ENCODE measurements at places on chromosomes 7 and 10.

GRCh38 chr7:113175525-113176104 is 57.3 kb upstream of the SMIM30 start:
- no peak for DNase-seq

- DNase-seq, result no peak
These were observed 66.8 kb downstream of the UPF2 start for GRCh38 chr10:11975795-11976194.

- DNase-seq, result no peak
These were observed 1.5 kb upstream of the INSIG1 start for GRCh38 chr7:155296006-155296787.

- DNase-seq, result no peak
These were observed 262.0 kb downstream of the ADRA2A start for GRCh38 chr10:111338805-111339204.

DNA sequence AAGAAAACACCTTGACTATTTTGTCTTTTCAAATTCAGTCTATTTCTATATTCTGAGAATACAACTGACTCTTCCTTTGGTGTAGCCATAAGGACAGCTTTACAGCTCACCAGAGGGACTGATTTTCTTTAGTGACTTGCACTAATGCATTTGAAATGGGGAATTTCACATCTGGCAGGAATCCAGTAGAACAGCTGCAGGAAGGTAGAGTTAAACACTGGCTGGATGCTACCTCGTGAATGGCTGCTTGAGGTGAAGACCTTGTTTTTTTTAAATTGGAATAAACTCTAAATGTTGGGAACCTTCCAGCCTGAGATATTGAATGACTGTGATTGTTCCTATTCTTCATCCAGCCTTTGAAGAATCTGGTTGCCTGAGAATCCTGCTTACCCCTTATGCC is 139.5 kb upstream of the STK17A start:
- no peak for DNase-seq

DNA sequence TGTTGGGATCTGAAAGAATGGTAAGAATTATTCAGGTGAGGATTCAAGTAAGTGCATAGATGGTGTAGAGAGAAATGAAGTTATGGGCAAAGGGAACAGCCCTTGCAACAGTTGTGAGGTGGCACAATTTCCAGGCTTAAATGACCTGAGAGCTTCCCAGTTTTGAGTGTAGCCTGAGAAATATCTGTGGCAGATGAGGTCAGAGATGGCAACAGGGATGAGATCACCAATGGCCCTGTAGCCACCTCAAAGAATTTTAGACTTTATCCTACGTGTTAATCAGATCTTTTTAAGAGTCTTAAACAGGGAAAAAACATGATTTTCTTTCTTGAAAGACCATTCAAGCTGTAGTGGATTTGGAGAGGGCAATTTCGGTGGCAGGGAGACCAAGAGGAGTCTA is 1.9 kb upstream of the NRF1 start:
- DNase-seq, result no peak

- DNase-seq, result no peak
These were observed 47.8 kb upstream of the FIGNL1 start for GRCh38 chr7:50497968-50498367.

DNA sequence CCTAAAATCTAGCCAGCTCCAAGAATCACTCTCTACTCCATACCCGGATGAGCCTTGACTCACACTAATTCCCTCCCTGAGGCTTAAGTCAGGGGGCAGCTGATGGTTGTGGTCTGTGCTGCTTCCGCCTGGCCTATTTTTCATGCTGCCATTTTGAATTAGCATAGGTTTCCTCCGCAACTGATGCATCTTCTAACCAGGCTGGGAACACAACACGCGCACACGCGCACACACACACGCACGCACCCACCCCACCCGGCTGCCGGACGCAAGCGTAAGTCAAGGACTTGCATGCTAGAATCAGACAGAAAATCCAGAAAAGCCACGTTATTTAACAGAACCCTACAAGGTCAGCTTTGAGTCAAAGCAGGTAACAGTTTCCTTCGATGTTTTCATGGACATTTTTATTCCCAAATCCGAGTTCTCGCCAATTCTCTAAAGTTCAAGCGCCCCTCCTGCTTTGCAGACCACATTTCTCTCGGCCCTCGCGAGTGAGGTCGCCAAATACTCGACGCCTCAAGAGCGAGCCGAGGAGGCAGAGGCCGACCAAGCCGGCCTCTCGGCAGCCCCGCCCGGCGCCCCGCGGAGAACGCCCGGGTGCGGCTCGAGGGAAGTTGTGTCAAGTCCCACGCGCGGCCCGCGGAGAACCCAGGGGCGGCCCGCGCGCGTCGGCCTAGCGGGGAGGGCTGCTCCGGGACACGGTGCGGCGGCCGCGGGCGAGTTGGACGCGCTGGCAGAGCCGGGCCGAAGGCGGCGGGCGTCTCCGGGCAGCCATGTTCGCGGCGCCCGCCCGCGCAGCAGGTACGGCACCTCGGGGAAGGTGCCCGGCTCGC is 961 bp downstream of the SCRN1 start:
- DNase-seq, result no peak

DNA sequence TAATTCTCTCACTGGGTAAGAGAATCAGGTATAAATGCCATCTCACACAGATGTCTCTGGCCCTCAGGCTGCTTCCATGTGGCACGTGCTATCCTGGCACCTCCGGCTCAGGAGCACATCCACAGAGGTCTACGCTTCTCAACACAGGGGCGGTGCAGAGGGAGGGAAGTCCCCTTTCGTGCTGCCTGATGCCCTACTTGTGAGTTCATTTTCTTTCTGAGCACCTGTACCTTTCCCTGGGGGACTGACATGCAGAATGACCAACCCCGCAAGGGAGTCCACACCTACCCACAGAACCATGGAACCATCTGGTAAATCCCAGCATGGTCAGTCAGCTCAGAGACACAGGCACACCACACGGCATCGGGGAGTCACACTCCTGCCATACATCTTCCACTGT is 99.0 kb upstream of the SAMD8 start:
- no peak for DNase-seq
